ENCODE measurements at places on chromosomes 5 and 9.

- DNase-seq = no peak
These were observed 469.7 kb downstream of the SPATA31D1 start for GRCh38 chr9:82458296-82458695.

DNA sequence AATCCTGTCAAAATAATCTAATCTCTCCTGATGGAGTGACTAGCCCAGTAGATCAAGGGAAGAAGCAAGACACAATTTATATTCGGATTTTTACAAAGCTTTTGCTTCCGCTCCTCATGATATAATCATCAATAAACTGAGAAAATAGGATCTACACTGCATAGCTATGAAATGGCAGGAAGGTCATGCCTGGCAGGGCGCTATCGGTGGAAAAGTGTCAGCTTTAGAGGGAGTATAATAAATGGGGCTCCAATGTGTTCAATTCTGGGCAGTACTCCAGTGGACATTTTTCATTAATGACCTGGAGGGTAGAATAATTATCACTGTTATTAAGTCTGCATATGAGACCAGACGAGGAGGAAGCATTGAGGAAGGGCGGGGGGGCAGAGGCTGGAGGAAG is 1013.3 kb upstream of the DMAC1 start:
- no peak for DNase-seq

DNA sequence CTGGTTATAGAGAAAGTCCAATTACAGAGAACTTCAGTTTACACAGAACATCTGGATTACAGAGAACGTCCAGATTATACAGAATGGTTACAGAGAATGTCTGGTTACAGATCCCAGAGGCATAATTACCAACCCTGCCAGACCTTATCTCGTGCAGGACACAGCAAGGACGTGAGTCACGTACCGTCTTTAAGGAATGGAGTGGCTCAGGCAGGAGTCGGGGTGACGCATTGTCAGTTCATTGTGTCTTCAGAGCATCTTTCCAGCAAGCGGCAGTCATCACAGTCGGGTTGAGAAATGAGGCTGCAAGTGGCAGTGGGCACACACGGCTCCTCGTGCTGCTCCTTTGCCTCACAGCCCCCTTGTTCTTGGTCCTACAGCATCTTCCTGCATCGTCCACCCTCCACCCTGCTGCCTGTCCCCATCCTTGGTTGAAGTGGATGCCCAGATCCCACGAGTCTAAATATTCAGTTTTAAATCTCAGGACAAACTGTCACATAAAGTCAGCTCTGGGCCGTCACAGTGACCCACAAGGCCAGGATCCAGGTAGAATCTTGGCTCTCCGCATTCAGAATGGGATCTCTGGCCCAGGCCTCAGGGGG is 30.0 kb upstream of the SLC6A19 start:
- DNase-seq = no peak

GRCh38 chr5:95284572-95285408 is at the start of gene MCTP1:
MCTP1 (minus strand) TSS chr5:95285094.
- peak; percentile 23 for DNase-seq

DNA sequence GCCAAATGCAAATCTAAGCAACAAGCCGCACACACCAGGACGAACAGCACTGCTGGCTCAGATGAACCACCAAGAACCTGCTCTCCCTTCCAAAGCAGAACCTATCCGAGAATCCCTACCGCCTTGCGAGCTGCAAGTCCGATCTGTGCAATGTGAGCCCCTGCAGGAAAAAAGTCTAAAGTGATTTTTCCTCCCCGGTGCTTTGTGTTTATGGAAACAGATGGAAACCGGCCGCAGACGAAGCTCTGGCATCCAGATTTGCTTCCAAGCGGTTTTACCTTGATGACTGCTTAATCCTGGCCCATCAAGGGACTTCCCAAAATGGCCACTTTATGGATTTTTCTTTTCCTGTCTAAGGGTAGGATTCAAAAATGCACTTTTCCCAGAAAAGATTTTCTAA is 112.5 kb downstream of the VAV2 start:
- DNase-seq = no peak

GRCh38 chr5:124889850-124890249 is 143.4 kb upstream of the ZNF608 start:
- no peak for DNase-seq

- no peak for DNase-seq
These were observed 39.5 kb downstream of the PLPP1 start for GRCh38 chr5:55495216-55495615.

DNA sequence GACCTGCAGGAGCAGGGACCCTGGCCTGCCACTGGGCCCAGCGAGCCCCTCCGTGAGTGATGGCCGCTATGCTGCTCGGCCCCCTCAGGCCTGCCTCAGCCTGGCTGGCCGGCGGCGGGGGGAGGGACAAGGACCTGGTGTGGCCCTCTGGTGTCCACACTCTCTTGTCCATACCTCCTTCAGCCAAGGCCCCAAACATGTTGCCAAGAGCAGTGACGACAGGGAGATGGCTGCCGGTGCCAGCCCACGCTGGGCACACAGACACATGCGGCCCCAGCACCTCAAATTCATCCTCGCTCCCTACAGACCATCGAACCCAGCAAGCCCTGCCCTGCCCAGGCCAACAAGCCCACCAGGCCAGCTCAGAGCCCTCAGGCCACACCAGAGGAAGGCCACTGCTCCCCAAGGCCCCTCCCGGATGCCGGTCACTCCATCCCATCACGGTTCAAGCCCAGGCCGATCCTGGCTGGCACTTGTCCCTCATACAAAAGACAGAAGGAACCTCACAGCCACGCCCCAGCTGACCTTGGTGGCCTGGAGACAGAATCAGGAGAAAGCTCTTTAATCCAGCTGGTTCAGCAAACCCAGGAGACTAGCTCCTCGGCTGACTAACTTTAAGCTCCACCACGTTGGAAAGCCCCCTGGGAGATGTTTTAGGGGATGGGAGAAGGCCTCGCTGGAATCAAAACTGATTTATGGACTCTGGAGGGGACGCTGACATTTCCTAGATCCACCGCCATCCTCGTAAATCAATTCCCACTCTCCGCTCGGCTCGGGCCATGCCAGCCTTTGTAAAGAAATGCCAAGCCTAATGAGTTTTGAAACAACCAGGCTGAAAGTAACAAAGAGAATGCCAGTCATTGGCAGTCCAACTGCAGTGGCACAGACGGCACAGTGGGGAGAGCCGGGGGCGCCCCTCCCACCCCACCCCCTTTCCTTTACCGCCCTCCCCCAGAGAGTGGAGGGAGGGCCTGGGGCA is 84.9 kb downstream of the VAV2 start:
- DNase-seq = no peak

- no peak for DNase-seq
These were observed 247.8 kb upstream of the NR4A3 start for GRCh38 chr9:99573886-99574285.

DNA sequence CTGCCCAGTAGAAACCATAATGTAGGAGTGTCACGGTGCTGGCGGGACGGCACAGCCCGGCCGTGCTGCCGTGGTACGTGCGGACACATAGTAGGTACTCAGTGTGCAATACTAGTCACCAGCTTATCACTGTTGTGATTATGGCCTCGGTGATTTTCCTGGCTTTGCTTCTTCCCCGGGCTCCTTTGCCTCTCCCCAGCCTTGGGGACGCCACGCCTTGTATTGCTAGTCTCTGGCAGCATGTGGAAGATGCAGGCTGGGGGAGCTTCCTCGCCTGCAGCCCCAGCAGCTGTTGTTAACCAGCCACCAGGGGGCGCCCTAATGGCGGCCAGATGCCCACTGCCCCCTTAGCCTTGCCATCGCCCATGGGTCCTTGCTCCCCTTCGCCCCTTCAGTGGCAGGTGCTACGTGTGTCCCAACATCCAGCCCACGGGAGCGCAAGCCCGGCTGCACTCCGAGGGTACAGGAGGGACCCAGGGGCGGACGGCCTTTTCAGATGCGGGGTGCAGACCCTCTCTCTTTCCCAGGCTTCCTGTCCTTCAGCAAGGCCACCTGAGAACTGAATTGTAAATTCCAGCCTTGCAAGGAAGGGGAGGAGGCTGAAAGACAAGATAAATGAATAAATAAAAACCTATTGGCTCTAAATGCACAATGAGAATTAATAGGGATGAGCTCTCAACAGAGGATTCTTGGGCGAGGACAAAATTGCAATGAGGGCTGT is 8.0 kb downstream of the NTNG2 start:
- DNase-seq = peak; percentile 31

DNA sequence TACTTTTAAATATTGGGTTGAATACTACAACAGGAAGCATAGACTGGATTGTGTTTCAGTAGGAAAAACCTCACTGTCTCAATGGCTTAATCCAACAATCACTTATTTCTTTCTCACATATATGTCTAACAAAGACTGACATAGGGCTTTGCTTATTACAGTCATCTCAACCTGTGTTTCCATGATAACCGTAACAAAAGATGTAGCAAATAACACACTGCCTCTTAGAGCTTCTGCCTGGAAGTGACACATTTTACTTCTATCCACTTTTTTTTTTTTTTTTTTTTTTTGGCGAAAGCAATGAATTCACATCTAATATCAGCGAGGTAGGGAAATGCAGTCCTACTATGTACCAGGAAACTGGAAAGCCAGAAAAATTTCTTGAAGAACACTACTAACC is 204.9 kb upstream of the CDKN2B start:
- DNase-seq = no peak

DNA sequence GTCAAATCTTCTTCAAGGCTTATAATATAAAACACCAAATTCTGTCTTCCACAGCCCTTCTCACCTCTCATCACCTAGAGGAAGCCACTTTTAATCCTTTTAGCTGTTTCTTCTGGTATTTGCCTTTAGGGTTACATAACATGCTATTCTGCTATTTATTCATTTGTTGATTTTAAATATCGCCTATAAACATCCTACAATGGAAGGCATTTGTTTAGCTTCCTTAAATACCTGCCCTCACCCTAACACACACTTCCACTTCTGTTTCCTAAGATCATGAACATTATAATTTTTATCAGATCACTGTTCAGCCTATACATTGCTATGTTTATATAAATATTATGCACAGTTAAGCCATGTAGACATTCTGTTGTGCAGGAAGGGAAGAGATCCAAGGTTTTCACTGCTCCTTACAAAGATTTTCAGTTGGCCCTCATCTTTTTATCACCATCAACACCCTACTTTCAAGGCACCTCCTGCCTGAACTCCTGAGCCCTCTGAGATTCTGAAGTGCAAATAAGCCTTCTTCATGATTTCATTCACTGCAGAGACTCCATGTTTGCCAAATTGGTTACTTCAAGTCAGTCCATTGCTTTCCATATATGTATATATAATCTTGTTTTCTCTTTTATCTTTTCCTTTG is 356.9 kb upstream of the ACTBL2 start:
- DNase-seq = no peak

DNA sequence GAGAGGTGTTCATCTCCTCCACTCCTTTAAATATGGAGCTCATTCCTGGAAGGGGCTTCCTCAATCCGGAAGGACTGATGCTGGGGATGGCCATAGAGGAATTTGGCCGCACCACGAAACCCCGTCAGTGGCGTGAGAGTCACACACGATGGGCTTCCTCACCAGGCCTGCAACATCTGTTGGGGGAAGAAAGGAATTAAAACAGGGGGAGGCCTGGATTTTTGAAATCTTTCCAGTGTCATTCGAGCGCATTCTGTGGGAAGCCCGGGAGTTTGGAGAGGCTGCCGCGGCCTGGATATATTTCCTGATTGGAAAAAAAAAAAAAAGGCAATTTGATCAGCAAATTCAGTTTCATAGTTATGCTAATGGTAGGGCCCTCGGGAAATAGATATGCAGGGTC is 76.3 kb upstream of the ORM1 start:
- no peak for DNase-seq

GRCh38 chr9:134059188-134059641 is 8.6 kb downstream of the BRD3 start:
- no peak for DNase-seq

DNA sequence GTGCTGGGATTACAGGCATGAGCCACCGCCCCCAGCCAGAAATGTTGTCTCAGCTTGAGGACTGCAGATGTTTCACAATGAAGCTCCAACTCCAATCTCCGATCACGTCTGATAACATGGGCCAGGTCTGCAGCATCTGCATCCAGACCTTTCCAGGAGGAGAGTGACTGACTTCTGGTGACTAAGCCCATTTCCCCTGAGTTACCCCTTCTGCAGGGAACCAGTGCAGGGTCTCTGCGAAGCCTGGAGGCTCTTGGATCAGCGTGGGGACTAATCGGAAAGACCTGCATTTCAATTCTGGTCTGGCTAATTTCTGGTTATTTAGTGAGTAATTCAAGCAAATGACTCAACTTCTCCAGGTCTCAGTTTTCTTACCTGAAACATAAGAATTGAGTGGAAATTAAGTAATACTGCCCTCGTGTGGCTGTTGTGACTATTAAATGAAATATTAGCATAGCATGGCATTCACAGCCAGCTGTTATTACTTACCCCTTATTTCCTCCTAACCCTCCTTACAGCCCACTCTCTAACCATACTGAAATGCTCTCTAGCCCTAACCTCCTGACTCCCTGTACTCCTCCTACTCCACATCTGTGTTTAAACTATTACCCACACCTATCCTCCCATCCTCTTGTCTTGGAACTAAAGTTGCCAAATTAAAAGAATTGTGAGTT is 2.2 kb upstream of the GNPDA1 start:
- DNase-seq = no peak

DNA sequence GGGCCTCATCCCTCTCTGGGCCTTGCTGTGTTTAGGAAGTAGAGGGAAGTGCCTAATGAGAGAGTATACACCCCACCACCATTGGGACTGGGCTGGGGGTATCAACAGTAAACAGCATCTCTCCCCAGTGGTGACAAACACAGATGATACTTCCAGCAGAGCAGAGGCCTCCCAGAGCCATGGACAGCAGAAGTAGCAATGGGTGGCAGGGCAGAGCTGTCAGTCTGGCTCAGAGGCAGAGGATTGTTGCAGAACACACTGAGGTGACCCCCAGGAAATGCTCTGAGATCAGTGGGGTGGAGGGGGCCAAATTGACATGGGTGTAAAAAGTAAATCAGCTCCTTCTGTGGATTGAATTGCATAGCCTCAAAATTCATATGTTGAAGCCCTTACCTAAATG is 12.1 kb upstream of the P4HA2 start:
- DNase-seq = no peak

DNA sequence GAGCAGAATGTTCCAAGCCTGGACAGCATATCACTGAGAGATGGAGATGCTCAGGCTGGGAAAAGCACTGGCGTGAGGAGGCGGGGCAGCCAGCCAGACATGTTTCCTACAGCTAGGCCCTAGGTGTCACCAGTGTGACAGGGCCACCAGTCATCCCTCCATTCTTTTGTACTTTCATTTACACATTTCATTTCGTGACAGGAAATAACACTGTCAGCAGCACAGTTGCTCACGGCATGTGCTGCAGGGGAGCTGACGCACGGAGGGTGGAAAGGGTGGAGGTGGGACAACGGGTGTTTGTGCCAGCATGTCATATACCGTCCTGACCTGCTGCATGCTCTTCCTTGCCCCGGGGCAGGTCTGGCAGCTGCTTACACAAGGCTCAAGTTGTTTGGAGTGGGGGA is 14.8 kb upstream of the CEMIP2 start:
- DNase-seq = no peak

GRCh38 chr5:127447827-127448226 is 69.6 kb upstream of the PRRC1 start:
- no peak for DNase-seq

DNA sequence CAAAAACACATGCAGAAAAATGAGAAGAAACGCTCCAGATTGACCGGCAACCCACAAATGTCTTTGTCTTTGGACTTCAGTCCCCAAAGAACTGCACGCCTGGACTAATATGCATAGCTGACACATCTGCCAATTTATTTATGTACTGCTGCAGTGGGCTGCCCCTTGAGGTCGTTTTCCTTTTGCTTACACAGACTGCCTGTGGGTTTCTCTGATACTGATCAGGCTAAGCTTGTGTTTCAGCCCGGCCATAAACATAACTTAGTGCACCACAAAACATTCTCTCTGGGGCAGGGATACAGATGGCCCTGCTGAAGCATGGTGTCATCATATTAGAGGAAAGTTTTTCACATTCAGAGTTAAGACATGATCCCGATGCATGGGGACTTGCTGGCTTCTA is 75.4 kb downstream of the NUDT12 start:
- no peak for DNase-seq

Data from anterior cingulate cortex (tissue), 58 donors.